ENCODE measurements at places on chromosomes 7 and 10. TPM values are rescaled to one million over a fixed set of nuclear protein-coding genes. Genes with fewer than 3 reads are reported as not detected.

DNA sequence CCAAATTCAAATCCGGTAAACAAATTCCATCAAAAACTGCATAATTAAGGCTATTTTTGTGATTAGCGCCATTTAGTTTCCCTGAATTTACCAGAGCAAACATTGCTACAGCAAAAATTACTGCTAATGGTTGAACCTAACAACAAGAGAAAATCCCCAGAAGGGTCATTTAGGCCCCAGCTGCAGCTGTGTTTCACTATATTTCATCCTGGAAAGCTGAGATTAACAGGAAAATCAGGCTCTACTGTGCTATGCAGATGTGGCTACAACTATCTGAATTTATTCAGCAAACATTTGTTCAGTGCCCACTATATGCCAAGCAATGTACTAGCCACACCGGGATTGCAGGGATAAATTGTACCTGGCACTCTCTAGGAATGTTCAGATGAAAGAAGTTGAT lies 104.0 kb downstream of the PON1 start:
- H3K4me3 ChIP-seq = no peak overlapping the region
- no peak for DNase-seq
- H3K27ac ChIP-seq = no peak overlapping the region
- no peaks in the 10 kb centered on the region for H3K4me1 ChIP-seq
- H3K36me3 ChIP-seq = no peaks in the 10 kb centered on the region

GRCh38 chr7:153444641-153445040 lies 607.6 kb upstream of the DPP6 start:
- DNase-seq = no peak
- no peaks in the 10 kb centered on the region for H3K4me1 ChIP-seq
- no peaks in the 10 kb centered on the region for H3K36me3 ChIP-seq
- H3K27ac ChIP-seq = no peak overlapping the region
- H3K4me3 ChIP-seq = no peak overlapping the region
- H3K27me3 ChIP-seq = no peaks in the 10 kb centered on the region

DNA sequence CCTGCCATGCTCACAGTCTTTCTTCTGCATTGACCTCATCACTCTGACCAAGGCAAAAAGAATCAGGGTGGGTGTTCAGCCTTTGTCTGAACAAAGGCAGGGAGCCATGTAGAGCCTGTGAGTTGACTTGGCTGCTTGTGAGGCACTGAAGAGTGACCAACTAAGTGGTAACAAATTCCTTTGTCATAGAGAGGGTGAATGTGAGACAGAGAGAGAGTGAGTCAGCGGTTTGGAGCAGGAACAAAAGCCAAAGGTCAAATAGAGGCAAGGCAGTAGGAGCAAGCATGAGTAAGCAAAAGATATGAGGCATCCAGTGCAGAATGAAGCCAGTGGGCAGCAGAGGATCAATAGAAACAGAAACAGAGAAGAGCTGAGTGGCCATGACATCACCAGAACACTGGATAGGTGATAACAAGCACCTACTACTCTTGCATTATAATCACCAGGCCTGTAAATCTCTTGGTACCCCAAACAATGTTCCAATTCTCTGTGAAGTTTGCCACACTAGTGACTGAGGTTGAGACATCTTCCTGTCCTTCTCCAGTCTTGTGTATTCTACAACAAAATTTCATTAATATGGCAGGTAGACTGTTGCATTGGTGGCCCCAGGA lies 116.2 kb upstream of the LAMB4 start:
- no peak overlapping the region for H3K27ac ChIP-seq
- peak; percentile 18 for DNase-seq
- peaks cover 2% of the 10 kb centered on the region for H3K4me1 ChIP-seq
- no peaks in the 10 kb centered on the region for H3K36me3 ChIP-seq

- peaks cover 37% of the 10 kb centered on the region for H3K27me3 ChIP-seq
- no peaks in the 10 kb centered on the region for H3K36me3 ChIP-seq
- H3K4me1 ChIP-seq = peaks cover 12% of the 10 kb centered on the region
- DNase-seq = no peak
- H3K4me3 ChIP-seq = no peak overlapping the region
These were observed 2.5 kb downstream of the SCIN start for GRCh38 chr7:12572941-12573575.

DNA sequence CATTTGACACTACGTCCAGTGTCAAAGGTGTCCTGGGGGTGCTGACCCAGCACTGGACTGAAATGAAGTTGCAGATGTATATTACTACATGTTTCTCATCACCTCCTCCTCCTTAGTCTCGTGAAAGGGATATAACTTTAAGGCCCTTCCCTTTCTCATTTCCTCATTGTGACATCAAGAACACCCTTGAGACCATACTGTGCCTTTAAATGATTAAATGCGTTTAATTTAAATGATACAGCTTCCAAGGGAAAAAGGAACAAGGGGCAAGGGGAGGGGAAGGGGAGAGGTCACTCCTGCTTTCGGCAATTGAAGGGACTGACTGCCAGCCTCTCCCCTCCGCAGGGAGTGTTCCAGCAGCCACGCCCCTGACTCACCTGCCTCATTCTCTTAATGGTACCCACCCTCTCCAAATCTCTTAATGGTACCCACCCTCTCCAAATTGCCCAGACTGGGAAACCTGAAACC lies 80.5 kb upstream of the KMT2E start:
- H3K27ac ChIP-seq = no peak overlapping the region
- no peaks in the 10 kb centered on the region for H3K4me1 ChIP-seq
- no peak overlapping the region for H3K4me3 ChIP-seq
- no peak for DNase-seq
- no peaks in the 10 kb centered on the region for H3K36me3 ChIP-seq

DNA sequence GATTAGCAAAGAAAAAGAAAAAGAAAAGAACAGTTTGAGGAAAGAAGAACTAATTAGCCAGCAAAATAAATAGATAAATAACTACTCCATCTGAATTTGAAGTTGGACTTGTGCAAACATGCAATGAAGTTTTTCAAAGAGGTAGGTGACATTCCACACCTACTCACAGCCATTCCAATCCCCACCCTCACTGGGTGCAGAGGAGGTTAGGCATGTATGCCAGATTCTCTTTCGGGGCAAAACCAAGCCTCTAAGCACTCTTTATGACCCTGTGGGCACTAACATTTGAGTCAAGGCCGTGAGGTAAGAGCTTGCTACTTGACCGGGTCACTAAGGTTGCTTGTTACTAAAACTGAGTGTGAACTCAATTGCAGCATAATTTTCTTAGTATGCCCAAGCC lies 108.4 kb upstream of the SEMA3A start:
- no peaks in the 10 kb centered on the region for H3K27me3 ChIP-seq
- H3K4me1 ChIP-seq = no peaks in the 10 kb centered on the region
- no peak for DNase-seq
- H3K36me3 ChIP-seq = no peaks in the 10 kb centered on the region

DNA sequence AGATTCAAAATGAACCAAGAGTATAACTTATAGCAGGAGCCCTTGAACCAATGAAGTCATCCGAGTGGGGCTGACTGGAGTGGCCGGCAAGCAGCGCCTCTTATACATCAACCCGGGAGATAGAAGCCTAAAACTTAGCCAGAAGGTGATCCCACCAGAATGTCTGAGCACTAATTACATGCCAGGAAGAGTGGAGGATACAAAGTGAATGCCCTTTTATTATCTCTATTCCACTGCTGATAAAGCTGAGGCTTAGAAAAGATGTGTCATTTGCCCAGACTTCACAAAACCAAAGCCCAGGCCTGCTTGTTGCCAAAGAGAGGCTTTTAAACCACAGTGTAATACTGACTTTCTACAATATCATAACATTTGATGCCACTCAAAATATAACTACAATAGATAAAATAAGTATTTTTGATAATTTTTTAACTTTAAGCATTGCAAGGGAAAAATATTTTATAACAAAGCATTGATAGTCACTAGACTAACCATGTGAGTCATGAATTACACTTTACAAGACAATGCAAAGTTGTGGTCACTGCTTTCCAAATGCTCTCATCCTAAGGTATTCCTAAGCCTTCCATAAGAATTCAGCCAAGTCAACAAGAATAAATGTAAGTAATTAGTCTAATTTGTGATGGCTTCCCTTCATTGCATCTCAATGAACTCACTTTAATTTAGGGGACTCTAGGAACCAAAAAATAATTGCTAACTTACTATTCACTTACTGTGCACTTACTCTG lies 58.6 kb upstream of the ARID5B start:
- no peak for DNase-seq
- no peaks in the 10 kb centered on the region for H3K36me3 ChIP-seq
- no peaks in the 10 kb centered on the region for H3K27me3 ChIP-seq
- H3K4me3 ChIP-seq = no peak overlapping the region
- peaks cover 10% of the 10 kb centered on the region for H3K4me1 ChIP-seq

GRCh38 chr7:134903073-134903790 lies 83.1 kb upstream of the AGBL3 start:
- H3K4me1 ChIP-seq = no peaks in the 10 kb centered on the region
- no peak overlapping the region for H3K27ac ChIP-seq
- H3K27me3 ChIP-seq = no peaks in the 10 kb centered on the region
- no peak overlapping the region for H3K4me3 ChIP-seq
- no peaks in the 10 kb centered on the region for H3K36me3 ChIP-seq

DNA sequence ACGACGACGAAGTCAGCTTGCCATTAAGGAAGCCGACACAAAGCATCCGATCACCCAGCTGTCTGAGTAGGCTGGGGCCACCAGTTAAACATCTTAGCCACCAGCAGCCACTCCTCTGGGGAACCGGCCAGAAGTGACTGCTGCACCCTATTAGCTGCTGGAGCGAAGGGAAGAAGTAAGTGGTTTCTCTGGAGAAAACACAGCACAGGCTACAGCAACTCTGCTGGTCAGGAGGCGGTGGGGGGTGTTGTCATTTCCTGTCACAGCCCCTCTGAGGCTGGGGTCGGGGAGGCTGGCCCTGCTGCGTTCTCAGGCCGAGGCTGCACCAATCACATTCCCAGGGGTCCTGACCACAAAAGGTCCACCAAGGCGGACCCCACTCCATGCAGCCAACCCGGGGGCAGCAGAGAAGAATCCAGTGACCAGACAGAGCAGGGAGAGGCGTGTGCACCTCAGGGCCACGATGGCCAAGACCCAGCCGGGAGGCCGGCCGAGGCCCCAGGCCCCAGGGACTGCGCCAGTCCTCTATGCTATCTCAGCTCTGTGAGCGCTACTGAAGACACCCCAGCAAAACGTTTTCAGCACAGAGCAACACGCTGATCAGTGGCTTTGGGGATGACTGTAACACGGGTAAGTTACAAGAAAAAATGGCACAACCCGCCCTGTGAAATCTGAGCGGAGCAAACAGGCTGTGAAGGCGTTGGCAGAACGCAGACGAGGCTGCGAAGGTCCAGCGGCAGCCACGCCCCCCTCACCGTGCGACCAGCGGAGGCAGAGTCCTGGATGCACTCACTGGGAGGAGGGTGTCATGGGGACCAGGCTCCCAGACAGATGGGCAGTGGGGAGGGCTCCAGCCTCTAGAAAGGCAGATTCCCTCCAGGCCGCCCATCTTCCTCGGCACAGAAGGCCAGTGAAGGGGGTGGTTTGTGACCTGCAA lies 24.8 kb downstream of the STK32C start:
- H3K36me3 ChIP-seq = no peaks in the 10 kb centered on the region
- H3K27ac ChIP-seq = no peak overlapping the region
- peaks cover 3% of the 10 kb centered on the region for H3K4me1 ChIP-seq
- no peak for DNase-seq
- no peaks in the 10 kb centered on the region for H3K27me3 ChIP-seq

GRCh38 chr7:6071406-6071805 lies 40.2 kb downstream of the ANKRD61 start:
- no peak overlapping the region for H3K4me3 ChIP-seq
- H3K27ac ChIP-seq = no peak overlapping the region
- H3K27me3 ChIP-seq = no peaks in the 10 kb centered on the region
- no peaks in the 10 kb centered on the region for H3K4me1 ChIP-seq

DNA sequence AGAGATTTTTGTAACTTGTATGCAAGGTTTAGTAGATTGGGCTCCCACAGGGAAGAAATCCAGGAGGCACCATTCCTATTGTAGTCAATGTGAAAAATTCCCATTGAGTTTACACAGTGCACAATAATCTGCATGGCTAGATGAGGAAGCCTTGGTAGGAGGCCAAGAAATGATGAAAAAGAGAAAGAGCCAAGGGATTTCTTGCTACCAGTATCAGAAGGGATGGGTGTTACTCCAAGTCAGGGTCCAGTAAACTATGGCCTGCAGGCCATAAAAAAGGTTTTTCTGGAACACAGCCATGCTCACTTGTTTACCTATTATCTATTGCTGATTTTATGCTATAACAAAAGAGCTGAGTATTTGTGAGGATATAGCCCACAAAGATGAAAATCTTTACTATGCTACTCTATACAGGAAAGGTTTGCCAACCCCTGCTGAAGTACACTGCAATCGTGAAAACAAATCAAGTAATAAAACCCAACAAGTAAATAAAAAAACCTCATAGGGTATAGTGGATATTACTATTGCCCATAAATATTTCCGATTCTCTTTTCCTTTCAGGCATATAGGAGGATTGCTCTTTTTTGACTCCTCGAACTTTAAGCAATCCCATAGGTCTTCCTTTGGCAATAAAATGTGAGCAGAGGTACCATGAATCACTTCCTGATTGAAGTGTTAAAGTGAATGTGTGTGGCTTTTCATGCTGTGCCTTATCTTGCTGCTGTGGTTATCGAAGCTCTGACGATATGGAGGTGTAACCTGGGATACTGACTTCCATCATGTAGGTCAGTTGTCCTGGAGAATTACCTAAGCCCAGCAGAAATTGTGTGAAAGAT lies 256.3 kb upstream of the MAGI2 start:
- DNase-seq = no peak
- H3K27ac ChIP-seq = no peak overlapping the region

DNA sequence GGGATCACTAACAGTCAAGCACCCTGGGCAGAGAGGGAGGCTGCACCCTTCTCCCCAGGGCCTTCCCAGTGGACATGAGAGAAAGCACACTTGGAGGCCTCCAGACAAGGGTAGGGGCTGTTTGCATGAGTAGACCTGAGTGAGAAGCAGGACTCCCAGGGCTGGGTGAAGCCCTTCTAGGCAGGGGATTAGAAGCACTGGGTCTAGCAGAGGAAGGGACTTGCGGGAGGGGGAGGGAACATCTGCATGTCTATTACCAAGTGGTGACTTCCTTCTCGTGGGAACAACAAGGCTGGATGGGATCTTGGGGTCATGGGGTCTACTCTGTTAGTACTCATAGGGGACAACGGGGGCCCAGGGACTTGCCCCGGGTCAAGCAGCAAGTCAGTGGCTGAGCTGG lies 67.8 kb downstream of the EMX2 start:
- DNase-seq = no peak
- H3K27me3 ChIP-seq = peaks cover 17% of the 10 kb centered on the region
- no peak overlapping the region for H3K4me3 ChIP-seq
- no peaks in the 10 kb centered on the region for H3K4me1 ChIP-seq

The CYP17A1 gene
- total RNA-seq = not detected

The NKX2-3 gene
- not detected for total RNA-seq

The SPDYE9 gene
- total RNA-seq = not detected

The GALNT17 gene
- not detected for total RNA-seq

The EBLN1 gene
- total RNA-seq = not detected

All from activated CD8-positive, alpha-beta T cell treated with anti-CD3 and anti-CD28 coated beads for 36 hours (primary cell).